Panc1 (cell line): ENCODE measurements at places on chromosomes 12 and 14.

- no peak for DNase-seq
Observed at GRCh38 chr12:121903202-121903601, 14.6 kb downstream of the PSMD9 start.

DNA sequence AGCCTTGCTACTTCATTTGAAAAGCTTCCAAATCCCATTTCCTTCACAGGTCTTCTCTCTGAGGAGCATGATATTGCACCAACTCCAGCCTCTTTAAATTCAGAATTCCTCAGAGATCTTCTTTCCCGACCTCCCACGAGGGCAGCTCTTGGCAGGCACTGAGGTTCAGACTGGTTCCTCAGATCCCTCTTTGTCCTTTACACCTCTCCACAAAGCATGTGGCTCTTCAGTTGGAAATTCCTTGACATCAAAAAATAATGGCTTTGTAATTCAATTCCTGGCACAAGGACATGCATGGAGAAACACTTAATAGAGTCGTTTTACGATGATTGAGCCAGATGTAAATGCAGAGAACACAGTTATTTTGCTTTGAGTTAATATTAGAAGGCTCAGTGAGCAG lies 63.2 kb upstream of the TMX1 start:
- DNase-seq, result no peak

DNA sequence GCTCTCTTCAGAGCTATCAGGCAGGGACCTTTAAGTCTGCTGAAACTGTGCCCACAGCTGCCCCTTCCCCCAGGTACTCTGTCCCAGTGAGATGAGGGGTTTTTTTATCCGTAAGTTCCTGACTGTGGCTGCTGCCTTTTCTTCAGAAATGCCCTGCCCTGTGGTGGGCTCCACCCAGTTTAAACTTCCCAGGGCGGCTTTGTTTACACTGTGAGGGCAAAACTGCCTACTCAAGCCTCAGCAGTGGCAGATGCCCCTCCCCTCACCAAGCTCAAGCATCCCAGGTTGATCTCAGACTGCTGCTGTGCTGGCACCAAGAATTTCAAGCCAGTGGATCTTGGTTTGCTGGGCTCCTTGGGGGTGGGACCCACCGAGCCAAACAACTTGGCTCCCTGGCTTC lies 46.9 kb upstream of the SLC16A7 start:
- DNase-seq, result no peak

GRCh38 chr12:113889891-113890581 lies 76.1 kb downstream of the RBM19 start:
- no peak for DNase-seq

- no peak for DNase-seq
Observed at GRCh38 chr14:105938055-105938863, 411.9 kb downstream of the TMEM121 start.

DNA sequence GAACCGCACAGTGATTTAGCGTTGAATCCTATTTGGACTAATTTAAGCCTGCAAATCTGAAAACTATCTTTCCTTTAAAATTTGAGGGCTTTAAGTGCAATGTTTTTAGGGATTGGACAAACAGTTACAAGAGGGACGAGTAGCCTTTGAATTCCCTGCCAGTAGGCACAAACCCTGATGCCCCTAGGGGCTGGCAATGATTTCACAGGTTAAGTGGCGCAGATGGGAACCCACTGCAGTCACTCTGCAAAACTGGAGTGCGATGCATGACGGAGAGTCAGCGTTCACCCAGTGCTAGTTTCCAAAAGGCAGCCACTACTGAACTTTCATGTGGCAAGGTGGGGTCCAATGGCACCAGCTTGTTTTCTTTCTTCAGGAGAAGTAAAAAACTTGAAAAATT lies 99.4 kb upstream of the FRMD6 start:
- DNase-seq, result no peak
